ENCODE measurements at places on chromosomes 7 and 10.

- no peak for DNase-seq
These were observed 306.9 kb downstream of the GLRX3 start for GRCh38 chr10:130443066-130443465.

DNA sequence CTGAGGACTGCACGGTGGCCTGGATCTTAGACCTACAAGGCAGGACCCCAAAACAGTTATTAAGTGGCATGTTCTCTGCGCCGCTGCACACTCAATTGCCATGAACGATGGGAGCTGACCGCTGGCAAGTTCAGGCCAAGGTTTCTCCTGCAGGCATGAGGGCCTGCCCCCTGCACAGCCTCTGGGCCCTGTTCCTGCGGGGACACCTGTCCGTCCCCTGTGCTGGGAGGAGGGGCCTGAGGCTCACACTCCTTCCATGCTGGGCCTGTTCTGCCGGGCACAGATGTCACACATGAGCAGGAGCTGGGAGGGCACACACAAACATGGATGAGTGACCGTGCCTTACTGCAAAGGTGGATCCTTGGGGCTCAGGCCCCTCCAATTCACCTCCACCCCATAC is 90.0 kb downstream of the PTPRN2 start:
- DNase-seq, result no peak

DNA sequence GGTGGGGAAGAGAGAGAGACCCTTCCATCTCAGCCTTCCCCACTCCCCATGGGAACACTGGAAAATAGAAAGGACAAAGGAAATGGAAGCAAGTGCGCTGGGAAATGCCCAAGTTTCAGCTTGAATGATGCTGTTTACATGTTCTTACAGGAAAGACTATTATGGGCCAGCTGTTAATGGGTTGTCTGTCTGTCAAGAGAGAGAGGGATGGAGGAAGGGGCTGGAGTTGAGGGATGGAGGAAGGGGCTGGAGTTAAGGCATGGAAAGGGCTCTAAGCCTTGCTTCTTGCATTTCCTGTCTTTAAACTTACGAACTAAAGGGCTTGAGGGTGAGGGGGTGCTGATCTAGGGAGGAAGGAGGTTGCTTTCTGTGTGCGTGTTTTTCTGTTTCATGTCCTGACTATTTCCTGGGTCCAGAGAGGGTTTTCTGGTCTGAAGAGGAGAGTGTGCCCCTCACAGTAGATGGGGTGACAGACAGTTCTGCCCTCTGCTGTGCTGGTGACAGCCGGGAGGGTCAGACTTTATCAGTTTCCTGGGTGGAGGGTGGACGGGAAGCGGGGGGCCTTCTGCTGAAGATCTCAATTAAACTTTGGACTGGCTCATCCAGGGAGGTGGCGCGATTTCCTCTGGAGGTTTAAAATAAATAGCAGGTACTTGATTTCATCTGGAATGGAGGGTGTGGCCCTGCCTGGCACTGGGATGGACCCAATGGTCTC is 30.5 kb downstream of the GRK5 start:
- DNase-seq, result no peak

DNA sequence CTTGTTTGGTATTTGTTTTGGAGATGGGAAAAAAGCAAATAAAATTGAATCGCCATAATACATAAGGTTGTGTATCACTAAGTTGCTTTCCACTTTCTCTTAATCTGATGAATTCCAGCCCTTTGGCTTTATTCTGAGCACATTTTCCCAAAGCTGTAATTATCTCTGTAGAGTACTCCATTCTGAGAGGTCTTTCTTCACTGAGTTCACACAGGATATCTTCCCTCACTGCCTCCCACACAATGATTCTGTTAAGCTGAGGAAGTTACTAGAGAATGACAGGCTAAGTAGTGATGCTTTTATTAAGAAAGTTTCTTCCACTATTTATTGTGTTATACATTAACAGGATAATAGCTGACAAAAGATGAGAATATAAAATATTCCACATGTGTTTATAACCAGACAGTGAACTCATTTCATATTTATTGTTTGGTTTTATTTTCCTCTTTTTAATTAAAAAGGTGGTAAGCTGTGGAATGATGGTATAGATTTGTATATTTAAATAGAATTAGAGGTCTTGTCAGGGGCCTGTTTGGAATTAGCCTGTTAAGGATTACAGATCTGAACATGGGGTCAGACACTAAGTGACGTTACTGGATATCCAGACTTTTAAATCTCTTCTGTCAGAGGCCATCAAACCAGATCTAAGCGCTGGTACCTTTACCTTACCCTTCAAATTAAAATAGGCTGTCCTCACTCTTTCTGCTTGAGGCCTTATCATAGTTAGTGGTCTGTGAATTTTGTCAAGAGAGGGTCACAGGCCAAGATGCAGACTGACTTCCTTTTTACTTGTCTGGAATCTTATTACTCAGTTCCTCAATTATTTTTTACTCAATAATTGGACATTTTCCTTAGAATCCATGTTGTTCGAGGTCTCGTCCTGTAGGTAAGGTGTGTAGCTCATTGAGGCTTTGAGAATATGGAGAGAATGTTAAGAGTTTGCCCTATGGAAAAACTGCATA is 8.4 kb downstream of the PLXDC2 start:
- no peak for DNase-seq

DNA sequence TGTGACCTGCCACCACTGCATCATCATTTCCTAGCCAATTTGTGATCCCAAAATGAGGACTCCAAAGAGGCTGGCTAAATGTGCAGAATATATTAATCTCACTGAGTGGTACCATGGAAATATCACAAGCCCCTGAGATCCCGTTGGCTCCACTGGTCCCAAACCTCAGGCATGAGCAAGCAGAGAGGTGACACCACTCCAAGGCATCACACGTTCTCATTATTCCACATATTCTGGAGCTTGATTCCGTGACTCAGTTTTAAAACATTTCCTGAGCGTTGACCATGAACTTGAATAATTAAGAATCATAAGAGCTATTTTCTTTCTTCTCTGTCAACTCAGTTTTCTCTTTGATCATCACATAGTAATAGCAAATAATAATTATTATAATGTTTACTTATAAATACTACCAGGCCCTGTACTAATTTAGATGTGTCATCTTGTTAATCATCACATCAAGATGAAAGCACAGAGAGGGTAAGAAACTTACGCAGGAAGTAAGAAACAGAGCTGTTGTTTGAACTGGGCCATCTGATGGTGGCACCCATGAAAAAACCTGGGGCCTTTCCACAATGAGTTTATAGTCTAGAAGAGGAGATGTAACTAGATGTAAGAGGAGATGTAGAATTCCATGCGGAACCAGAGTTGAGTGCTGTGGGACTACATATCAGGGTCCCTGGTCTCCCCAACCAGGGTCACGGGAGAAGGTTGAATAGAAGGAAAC is 3.5 kb downstream of the APBB1IP start:
- DNase-seq, result no peak

DNA sequence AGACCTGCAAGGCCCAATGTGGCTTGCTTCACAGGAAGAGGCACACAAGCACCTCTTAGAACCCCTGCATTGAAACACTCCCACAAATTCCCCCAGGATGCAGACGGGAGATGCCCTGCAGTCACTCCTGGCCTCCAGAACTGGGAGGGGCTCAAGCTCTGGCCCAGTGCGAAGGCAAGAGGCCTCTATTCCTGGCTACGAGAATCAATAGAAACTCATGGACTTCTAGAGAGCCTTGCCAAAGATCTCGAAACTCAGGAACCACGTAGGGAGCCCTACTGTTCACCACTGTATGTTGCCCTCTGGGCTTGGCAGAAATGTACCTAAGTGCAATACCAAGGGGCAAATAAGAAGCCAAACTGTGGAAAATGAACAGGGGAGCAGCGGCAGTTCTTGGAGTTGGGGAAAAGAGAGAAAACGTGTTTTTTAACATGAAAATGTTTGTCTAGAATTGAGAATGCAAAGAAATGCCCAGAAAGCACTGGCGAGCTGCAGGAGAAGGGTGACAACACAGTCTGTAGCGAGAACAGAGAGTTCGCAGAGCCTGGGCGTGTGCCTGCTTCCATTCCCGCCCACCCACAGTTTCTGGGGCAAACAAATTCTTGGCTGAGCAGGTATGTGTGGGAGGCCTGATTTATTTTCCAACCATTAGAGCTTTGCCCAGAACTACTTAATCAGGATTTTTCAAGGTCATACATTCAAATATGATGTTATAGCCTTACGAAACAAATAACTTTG is 260.5 kb upstream of the KLF14 start:
- no peak for DNase-seq

- DNase-seq, result no peak
These were observed 118.1 kb downstream of the PTPRN2 start for GRCh38 chr7:158469396-158470051.

DNA sequence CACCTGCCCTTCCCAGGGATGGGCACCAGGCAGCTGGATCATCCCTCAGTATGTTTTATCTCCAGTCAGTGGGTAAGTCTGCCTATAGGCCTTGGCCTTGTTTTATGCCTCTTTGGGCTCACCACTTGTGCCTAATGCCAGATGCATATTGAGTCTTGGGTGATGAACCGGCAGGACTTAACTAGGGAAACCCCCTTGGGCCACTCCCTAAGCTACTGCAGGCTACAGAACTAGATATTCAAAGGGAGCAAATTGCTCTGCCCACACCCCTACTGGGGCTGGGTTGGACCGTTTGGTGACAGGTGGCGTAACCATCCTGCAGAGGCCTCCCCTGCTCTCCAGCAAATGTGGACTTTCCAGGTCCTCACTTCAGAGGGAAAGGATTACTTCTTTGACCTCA is 115.7 kb upstream of the GDF10 start:
- no peak for DNase-seq

- no peak for DNase-seq
These were observed 45.9 kb upstream of the PTF1A start for GRCh38 chr10:23146258-23146657.

DNA sequence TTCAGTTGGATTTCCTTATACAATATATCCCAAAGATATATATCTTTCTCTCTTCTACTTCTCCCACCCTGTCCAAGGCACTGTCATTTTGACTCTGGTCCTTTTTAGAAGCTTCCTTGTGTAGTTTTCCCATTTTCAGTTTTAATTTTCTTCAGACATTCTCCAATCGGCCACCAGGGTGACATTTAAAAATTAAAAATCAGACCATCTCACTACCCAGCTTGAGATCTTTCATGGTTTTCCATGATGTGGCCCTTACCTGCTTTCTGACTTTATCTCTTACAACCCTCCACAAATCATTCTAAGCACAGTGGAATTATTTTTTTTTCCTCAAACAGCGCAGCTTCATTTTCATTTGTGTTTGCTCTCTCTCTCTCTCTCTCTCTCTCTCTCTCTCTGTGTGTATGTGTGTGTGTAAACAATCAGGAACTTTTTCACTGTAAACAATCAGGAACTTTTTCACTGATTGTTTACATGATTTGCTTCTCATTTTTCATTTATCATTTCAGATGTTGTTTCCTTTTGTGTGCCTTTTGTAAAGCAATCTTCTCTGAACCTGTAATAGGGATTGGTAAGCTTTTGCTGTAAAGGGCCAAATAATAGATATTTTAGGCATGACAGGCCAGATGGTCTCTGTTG is 348.9 kb downstream of the ATRNL1 start:
- DNase-seq, result no peak

DNA sequence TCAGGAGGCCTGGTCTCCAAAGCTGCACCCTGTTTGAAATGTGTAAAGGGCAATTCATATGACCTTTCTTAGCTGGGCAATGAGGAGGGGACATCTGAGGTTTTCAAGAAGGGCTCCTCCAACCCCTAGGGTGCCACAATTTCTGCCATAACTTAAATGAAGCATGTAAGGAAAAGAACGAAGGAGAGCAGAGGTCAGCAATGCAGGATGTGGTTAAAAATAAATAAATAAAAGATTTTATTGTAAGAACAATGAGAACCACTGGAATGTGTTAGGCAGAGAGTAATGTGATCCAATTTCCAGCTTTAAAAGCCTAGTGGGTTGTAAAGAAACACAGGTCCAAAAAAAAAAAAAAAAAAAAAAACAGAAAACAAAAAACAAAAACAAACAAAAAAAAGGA is 673.1 kb downstream of the TNS3 start:
- DNase-seq, result no peak

DNA sequence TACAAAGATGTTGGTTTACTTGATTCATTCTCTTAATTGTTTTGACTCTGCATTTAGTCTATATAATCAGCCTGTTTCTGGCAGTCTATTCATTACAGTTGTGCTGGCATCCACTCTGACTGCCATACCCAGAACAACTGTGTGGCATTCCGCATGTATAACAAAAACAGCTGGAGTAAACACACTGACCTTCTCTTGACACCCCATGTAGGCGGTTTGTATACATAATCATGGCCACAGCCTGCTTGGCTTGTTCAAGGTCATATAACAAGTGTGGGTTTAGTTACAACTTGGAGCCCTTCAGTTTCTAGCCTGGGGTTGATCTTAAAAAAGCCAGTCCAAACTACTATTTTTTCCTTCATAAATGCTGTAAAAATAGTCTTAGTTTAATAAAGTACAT is 70.9 kb downstream of the MBL2 start:
- DNase-seq, result no peak

- DNase-seq, result no peak
These were observed 112.9 kb upstream of the JAZF1 start for GRCh38 chr7:28293527-28293835.

DNA sequence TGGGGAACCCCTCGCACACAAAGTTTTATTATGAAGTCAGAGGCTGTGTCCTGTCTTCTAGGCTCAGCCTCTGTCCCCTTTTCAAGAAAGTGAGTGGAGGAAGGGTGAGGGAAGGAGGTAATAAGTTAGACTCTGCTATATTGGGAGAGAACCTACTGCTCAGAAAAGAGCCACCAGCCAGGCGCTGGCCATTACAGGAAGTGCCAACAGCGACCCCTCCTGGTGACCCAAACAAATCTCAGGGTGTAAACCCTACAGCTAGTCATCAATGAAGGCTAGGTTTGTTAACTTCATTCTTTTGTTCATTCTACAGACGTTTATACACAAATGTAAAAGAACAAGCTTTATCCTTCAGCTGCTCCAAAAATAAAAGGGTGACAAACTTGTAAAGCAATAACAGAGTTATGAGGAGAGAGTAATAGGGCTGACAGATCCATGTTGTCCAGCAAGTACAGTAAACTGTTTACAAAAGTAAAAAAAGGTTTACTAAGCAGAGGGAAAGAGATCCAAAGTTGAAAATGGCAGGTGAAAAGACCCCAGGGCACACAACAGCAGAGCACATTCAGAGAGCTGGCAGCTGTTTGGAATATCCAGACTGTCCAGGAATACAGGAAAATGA is 82.7 kb downstream of the FAM204A start:
- DNase-seq, result peak; percentile 20

DNA sequence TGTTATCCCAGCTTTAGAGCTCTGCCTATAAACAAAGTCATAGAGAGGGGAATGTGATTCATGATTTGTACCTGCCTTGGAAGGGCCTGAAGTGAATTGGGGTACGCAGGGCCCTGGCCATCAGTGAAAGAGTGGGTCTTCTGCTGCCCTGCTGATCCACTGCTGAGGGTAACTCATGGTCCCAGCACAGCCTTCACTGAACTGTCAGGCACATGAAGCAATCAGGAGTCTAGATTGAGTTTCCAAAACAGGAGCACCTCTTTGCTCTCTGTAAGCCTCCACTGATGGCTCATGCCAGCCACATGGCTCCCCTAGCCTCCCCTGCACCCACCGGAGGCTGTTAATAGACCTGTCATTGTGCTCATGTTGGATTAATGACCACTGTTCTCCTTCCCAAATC is 217.6 kb downstream of the KCNMA1 start:
- DNase-seq, result no peak

Data from NCI-H1436 treated with DMSO at 0.1 percent for 48 hours (cell line).